Epithelial cell of umbilical artery (primary cell): ENCODE measurements at places on chromosomes 16 and 17. TPM values are rescaled to one million over a fixed set of nuclear protein-coding genes. Genes with fewer than 3 reads are reported as not detected.

GOSR1 gene
- 28.0 and 31.5 TPM in 2 replicates for total RNA-seq

XPO6 gene
- 59.7 and 62.4 TPM in 2 replicates for total RNA-seq

TEX14 gene
- total RNA-seq = under 0.01 TPM in 1 of 2 replicates, not detected in the other

PIMREG gene
- 26.0 and 31.2 TPM in 2 replicates for total RNA-seq

DPEP1 gene
- total RNA-seq = 0.61 TPM in 1 of 2 replicates, not detected in the other

TBX4 gene
- not detected in 2 replicates for total RNA-seq

TRIM47 gene
- 27.9 and 37.8 TPM in 2 replicates for total RNA-seq

KRTAP16-1 gene
- total RNA-seq = not detected in 2 replicates

MYH2 gene
- total RNA-seq = not detected in 2 replicates

DNAAF8 gene
- total RNA-seq = 0.32 and 0.46 TPM in 2 replicates

PSMD7 gene
- total RNA-seq = 130 and 187 TPM in 2 replicates

HASPIN gene
- total RNA-seq = 7.5 and 11.7 TPM in 2 replicates

PRRT2 gene
- total RNA-seq = 0.65 and 1.1 TPM in 2 replicates

SLC39A11 gene
- total RNA-seq = 18.5 and 28.7 TPM in 2 replicates

HOXB4 gene
- total RNA-seq = 3.2 and 4.6 TPM in 2 replicates

GAS7 gene
- total RNA-seq = under 0.01 and 0.32 TPM in 2 replicates

BCKDK gene
- total RNA-seq = 15.6 and 15.7 TPM in 2 replicates

OVCA2 gene
- total RNA-seq = 85.9 and 119 TPM in 2 replicates

RND2 gene
- under 0.01 and 0.46 TPM in 2 replicates for total RNA-seq

ALOX12 gene
- total RNA-seq = not detected in 2 replicates

HSD17B2 gene
- total RNA-seq = 1.9 and 4.4 TPM in 2 replicates

MTSS2 gene
- 2.9 and 5.5 TPM in 2 replicates for total RNA-seq

LCAT gene
- total RNA-seq = 1.3 and 2.6 TPM in 2 replicates

OTOA gene
- total RNA-seq = 0.15 TPM in 1 of 2 replicates, not detected in the other

PRSS33 gene
- not detected in 2 replicates for total RNA-seq

TNFRSF13B gene
- total RNA-seq = not detected in 2 replicates

OR2C1 gene
- total RNA-seq = 0.15 TPM in 1 of 2 replicates, not detected in the other

CD7 gene
- not detected in 2 replicates for total RNA-seq

SECTM1 gene
- total RNA-seq = 0.65 and 8.8 TPM in 2 replicates

AARS1 gene
- total RNA-seq = 126 and 166 TPM in 2 replicates

FAM20A gene
- total RNA-seq = 0.30 TPM in 1 of 2 replicates, not detected in the other

BBS2 gene
- 50.0 and 63.5 TPM in 2 replicates for total RNA-seq

CCDC57 gene
- 7.1 and 8.1 TPM in 2 replicates for total RNA-seq

MRPL45 gene
- total RNA-seq = 30.1 and 36.1 TPM in 2 replicates

ULK2 gene
- 12.0 and 17.5 TPM in 2 replicates for total RNA-seq

ETV4 gene
- 5.8 and 13.3 TPM in 2 replicates for total RNA-seq

MILR1 gene
- 2.9 and 8.1 TPM in 2 replicates for total RNA-seq

CLEC10A gene
- 0.15 TPM in 1 of 2 replicates, not detected in the other for total RNA-seq

CRAMP1 gene
- 5.5 and 6.4 TPM in 2 replicates for total RNA-seq

KRT32 gene
- not detected in 2 replicates for total RNA-seq

TRAP1 gene
- 73.1 and 99.7 TPM in 2 replicates for total RNA-seq

MAF gene
- total RNA-seq = under 0.01 and 0.61 TPM in 2 replicates

GLIS2 gene
- 0.91 and 1.3 TPM in 2 replicates for total RNA-seq

ANKRD40CL gene
- not detected in 2 replicates for total RNA-seq

ACSF3 gene
- 28.6 and 29.6 TPM in 2 replicates for total RNA-seq

ADAD2 gene
- not detected in 2 replicates for total RNA-seq

C17orf67 gene
- total RNA-seq = 0.76 and 1.3 TPM in 2 replicates

WNT3 gene
- 1.2 and 1.3 TPM in 2 replicates for total RNA-seq

PLXDC1 gene
- not detected in 2 replicates for total RNA-seq

SLC4A1 gene
- not detected in 2 replicates for total RNA-seq

PTGES3L gene
- 0.65 TPM in 1 of 2 replicates, not detected in the other for total RNA-seq

CDH3 gene
- not detected in 2 replicates for total RNA-seq
